ENCODE measurements at places on chromosomes 4 and X.

DNA sequence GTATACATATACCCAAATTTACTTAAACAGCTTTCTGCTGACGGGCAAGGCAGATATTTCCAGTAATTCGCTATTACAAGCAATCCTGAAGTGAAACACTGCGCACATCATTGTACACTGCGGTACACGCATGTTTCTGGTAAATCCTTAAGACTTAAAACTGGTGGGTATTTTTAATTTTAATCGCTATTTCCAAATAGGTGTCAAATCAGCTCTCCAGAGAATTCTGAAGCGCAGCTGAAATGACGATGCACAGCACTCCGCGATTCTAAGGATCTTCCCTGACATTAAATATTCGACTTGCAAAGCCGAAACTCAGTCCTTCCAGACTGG, 361 bp downstream of the TMEM128 start:
- no peak for DNase-seq

- no peak for DNase-seq
Measured at GRCh38 chrX:36573720-36574119, 434.4 kb upstream of the FAM47C start.

- DNase-seq: no peak
Measured at GRCh38 chrX:153780678-153781427, at the start of gene SRPK3. Gene SRPK3 (plus strand): TSS chrX:153781041. CDS start chrX:153781087, 46 bp downstream.

- DNase-seq: no peak
Measured at GRCh38 chr4:183576701-183577404, 72.0 kb downstream of the ING2 start.

DNA sequence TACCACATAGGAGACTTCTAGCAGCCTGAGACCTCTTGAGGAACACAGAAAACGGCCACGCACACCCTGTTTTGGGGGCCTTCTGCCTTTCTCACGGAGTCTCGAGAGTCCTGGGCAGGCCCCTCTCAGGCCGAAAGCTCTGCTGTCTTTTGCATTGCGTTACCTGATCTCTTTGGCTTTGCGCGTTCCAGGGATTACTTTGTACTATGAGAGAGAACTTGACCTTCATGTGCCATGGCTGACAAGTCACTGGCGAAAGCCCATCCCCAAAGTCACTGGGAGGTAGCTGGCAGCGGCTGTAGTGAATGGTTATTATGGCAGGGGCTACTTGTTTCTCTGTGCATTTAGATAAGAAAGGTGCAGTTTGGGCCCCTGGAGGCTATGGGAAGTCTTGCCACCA, 8.0 kb upstream of the NAT8L start:
- no peak for DNase-seq

- no peak for DNase-seq
Measured at GRCh38 chrX:118847676-118848075, 24.1 kb downstream of the ZCCHC12 start.

GRCh38 chrX:16931371-16931770, 15.1 kb upstream of the REPS2 start:
- no peak for DNase-seq

DNA sequence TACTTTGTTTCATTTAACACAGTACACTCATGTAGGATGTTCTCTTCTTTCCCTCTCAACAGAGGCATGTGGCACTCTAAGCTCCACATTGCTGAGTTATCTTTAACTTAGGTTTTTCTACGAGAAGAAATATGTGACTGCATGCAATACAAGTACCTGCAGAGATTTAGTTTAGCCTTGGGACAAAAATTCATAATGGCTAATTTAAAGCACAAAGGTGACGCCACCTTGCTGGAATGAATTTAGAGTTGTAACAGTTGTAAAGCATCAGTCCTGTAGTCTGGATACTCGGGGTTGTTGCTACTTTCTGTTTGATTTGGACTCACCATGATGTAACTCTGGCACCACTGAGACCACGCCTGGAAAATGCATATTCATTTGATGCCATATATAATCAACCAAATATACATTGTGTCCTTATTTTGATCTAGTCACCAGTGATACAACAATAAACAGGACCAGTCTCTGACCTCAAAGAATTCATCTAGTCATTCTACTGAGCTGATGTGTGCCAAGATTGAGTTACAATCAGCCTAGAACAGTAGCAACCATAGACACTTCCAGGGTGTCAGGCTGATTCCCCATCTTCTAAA, 451.0 kb upstream of the ZFP42 start:
- no peak for DNase-seq

GRCh38 chr4:48429709-48430474, 53.3 kb upstream of the SLC10A4 start:
- no peak for DNase-seq

DNA sequence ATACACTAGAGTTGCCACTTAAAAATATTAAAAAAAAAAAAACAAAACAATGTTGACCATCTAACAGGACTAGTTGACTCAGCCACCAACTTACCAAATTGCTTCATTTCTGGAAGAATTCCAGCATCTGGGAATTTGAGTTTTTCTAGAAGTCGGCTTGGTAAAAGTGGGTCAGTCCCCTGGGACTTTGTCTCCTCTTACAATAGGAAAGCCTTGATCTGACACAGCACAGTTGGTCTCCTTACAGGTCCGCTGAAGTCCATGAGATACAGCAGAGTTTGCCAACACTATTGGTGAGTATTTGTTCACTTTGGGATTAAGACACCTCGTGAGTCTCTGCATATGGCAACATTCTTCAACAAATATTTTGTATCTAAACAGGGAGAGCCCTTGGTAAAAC, 18.2 kb upstream of the DDIT4L start:
- no peak for DNase-seq

DNA sequence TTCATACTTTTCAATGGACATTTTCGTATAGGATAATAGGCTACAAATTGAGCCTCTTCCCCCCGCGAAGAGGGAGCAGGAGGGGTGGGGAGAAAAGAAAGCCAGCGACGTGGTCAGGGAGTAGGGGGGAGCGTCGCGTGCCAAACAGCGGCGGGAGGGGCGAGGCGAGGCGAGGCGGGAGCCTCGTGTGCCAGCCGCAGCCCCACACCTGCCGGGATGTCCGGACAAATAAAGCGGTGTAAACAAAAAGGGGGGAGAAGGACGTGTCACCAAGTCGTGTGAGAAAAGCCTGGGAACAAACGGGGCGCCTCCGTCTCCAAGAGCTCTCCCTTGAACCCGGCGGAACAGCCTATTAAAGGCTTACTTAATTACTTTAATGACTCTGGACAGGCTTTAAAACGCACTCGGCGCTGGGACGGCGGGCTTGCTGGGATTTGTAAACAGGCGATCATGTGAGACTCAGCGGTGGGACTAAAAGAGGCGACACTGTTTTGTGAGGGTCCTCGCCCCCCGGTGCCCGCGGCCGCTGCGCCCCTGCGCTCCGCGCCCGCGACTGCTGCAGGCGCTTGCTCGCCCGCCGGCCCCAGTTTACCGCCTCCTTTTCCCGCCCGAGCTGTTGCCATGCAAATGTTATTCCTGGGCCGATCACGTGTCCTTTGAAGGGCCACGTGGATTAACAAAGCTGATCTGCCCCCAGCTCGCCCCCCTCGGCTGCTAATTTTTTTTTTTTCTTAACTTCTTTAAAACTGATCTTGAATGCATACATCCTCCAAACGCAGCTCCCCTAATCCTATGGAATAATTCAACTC, at the start of gene HELT:
HELT (plus strand) TSS at position 527 of the 809 bp plus-strand sequence. CDS start 439 bp downstream, outside the sequence.
- DNase-seq: no peak

DNA sequence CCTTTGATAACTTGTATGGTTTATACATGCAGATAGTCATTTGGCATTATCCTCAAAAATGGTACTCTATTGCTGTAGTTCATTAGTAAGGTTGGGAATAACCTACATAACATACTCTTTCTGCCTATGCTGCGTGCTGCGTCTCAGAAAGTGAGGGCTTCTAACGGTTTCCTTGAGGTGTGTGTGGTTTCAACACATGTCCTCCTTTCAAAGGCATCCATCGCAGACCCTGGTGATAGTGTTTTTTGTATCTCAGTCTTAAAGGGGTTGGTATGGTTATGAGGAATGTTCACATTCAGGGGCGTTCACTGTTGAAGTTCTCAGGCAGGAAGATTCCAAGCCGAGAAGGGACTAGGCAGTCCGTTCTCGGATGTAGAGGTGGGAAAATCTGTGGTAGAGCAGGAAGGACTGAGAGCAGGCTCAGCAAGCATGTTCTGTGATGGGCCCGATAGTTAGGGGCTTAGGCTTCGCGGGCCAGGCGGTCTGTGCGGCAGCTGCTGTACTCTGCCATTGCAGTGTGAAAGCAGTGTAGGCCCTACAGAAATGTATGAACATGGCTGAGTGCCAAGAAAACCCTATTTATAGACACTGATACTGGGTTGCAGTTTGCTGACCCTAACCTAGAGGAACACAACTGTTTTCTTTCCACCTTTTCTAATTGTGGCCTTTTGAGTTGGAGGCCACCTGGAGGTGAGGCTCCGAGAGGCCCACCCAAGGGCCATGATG, 123.2 kb downstream of the GPR143 start:
- DNase-seq: no peak

- DNase-seq: no peak
Measured at GRCh38 chr4:155954118-155954685, 536 bp upstream of the CTSO start.

DNA sequence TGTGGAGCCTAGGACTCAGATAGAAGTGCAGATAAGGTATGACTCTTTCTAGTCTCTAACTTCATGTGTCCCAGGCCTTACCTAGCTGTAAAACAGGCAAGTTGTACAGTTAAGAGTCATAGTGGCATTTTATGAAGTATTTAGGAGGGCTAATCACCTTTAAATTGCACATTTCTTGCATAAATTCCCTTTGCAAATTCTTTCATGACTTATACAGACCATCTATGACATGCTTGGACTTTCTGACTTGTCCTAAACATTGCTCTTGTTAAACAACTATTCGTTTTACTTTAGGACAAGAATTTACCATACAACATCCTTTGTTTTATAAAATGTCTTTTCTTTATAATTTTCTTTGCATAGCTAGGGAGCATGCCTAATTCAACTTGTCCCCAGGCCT, 7.8 kb upstream of the RRAGB start:
- DNase-seq: no peak

- DNase-seq: no peak
Measured at GRCh38 chr4:164952551-164952950, 24.9 kb downstream of the TRIM61 start.

- DNase-seq: no peak
Measured at GRCh38 chr4:38743866-38744265, 38.9 kb downstream of the TLR10 start.

DNA sequence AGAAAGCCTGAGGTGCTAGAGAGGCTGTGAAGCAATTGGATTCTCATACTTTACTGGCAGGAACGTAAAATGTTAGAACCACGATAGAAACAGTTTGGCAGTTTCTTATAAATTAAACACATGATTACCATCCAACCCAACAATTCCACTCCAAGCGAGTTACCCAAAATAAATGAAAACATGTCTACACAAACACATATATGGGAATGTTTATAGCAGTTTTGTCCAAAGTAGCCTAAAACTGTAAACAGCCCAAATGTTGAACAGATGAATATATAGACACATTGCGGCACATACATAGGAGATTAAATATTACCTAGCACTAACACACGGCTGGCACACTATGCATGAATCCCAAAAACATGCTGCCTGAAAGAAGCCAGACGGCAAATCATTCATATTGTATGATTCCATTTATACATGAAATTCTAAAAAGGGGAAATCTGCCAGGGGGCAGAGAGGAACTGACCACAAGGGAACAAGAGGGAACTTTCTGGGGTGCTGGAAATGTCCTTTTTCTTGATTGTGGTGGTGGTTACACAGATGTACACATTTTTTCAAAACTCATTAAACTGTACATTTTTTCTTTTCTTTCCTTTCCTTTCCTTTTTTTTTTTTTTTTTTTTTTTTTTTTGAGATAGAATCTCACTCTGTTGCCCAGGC, 50.4 kb upstream of the SLC25A4 start:
- no peak for DNase-seq

DNA sequence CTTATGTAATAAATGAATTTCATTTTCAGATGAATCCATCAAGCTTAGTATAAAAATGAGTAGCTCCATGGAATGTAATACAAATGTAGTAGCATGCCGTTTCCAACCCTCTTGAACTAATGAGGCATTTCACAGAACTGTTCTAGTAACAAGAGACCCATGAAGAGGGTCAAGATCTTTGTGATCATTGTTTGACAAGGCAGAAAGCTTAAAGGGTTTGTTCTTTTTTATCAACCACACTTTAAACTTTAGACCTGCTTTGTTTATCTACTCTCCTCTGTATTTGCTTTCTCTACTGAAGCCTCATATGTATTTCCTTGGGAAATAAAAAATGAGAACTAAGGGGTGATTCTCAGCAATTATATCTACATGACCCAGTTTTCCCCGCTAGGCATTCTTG, 513.9 kb downstream of the ARAP2 start:
- DNase-seq: no peak

DNA sequence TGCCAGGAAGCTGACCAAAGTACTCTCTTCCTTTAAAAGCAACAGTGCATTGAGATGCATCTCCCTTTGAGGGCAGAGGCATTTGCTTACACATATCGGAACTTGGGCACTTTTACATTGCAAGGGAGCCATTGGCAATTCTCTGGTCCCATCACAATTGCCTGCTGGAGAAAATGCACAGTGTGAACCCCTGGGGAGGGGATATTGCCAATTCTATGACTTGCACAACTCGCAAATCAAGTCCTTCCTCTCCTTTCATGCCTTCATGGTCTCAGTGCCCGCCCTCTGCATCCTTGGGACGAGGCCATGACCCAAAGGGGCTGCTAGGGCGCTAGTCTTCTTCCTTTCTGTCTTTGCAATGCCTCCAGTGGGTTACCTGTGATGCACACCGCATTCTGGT, 14.9 kb upstream of the PDZD4 start:
- no peak for DNase-seq

- DNase-seq: no peak
Measured at GRCh38 chrX:51496501-51497291, at the start of gene NUDT11. Gene NUDT11 (minus strand): TSS chrX:51496592. CDS start chrX:51496444, 148 bp downstream.

DNA sequence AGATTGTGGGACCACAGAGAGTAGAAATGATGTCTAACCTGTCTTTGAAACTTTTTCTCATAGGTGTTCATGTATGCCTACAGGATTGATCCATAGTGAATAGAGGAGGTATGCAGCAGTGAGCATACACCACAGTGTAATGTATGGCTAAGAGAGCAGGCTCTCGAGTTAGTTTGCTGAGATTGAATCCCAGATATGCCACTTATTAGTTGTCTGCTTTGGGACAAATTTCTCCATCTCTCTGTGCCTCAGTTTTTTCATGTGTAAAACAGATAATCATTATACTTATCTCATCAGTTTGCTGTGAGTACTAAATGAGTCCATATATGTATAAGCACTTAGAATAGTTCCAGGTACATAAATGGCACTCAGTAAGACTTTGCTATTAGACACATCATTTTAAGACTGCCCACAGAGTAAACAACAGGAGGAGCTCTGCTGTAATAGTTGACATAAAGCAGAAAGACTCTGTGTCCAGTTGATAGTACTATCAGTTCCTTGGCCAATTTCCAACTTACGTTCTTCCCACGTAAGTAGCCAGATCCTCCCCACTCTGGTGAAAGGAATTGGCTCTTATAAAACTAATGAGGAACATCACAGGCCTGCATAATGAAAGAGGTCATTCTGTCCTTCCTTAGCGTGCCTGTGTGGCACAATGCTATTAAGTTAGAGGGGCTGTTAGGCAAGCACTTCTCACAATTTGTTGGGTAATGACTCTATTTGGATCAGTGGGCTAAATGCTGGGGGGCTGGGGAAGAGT, 20.7 kb upstream of the RNF150 start:
- DNase-seq: no peak

- no peak for DNase-seq
Measured at GRCh38 chr4:180669680-180670079, 1573.5 kb upstream of the TENM3 start.

- no peak for DNase-seq
Measured at GRCh38 chr4:139241086-139241783, 38.8 kb downstream of the MGARP start.

GRCh38 chr4:116058129-116058528, 944.7 kb upstream of the NDST4 start:
- no peak for DNase-seq

GRCh38 chr4:7201420-7202305, 9.3 kb downstream of the SORCS2 start:
- no peak for DNase-seq
